Ascending aorta (tissue), 2 donors: ENCODE measurements at places on chromosomes 5 and 9. TPM values are rescaled to one million over a fixed set of nuclear protein-coding genes. Genes with fewer than 3 reads are reported as not detected.

The HAND1 gene
- total RNA-seq = not detected

GRCh38 chr5:7087719-7088297 is 308.1 kb upstream of the ADCY2 start:
- no peaks in the 10 kb centered on the region for H3K27me3 ChIP-seq
- DNase-seq = no peak
- H3K4me1 ChIP-seq = no peaks in the 10 kb centered on the region

- peak within 1 kb of the TSS; percentile 97 for H3K27ac ChIP-seq
- DNase-seq = peak; percentile 94
- H3K36me3 ChIP-seq = no peaks in the 10 kb centered on the region
- peak within 1 kb of the TSS; percentile 100 for H3K4me3 ChIP-seq
- H3K4me1 ChIP-seq = peaks cover 12% of the 10 kb centered on the region
Measured at GRCh38 chr5:159209438-159210209, at the start of gene RNF145. RNF145 (minus strand) TSS chr5:159209553; CDS start chr5:159203617, 5,936 bp downstream.

The IFNB1 gene
- not detected for total RNA-seq

The EFNA5 gene
- total RNA-seq = 2.2 TPM

DNA sequence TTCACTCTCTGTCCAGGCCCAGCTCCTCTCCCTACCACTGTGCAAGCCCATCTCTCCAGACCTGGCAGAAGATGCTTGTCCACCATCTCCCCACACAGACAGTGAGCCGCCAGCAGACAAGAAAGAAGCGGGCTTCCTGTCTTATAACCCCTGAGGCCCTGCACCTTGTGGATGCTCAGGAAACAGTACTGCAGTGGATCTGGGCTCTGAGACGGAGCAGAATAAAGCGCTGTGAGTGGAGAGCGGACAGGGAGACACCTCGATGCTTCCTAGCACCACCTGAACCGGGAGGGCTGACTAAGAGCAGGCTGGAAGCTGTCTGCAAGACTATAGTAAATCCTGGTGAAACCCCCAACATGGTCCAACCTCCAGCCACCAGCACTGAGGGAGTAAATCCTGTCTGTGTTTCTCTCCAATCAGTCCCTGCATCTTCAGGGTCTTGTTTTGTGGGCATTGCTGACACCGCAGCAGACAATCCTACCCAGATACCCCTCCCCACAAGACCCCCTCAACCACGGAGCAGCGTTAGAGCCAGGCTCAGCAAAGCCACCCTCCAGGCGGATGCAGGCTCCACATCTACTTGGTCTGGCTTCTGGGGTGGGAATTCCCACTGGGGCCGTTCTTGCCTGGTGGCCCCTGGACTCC is 18.7 kb downstream of the ORM2 start:
- peaks cover 21% of the 10 kb centered on the region for H3K4me1 ChIP-seq
- H3K36me3 ChIP-seq = peaks cover 77% of the 10 kb centered on the region
- H3K4me3 ChIP-seq = no peak overlapping the region

GRCh38 chr9:136202454-136203407 is 2.2 kb downstream of the LHX3 start:
- no peak for DNase-seq
- peaks cover 35% of the 10 kb centered on the region for H3K27me3 ChIP-seq
- H3K4me3 ChIP-seq = no peak overlapping the region
- no peak overlapping the region for H3K27ac ChIP-seq
- H3K4me1 ChIP-seq = no peaks in the 10 kb centered on the region

GRCh38 chr5:81572201-81572600 is 178.3 kb upstream of the ACOT12 start:
- H3K27me3 ChIP-seq = no peaks in the 10 kb centered on the region
- no peaks in the 10 kb centered on the region for H3K36me3 ChIP-seq
- no peak for DNase-seq
- no peak overlapping the region for H3K27ac ChIP-seq
- no peaks in the 10 kb centered on the region for H3K4me1 ChIP-seq
- H3K4me3 ChIP-seq = no peak overlapping the region

GRCh38 chr9:72592502-72593403 is 71.3 kb downstream of the TMC1 start:
- DNase-seq = no peak
- H3K4me3 ChIP-seq = no peak overlapping the region

The LCN2 gene
- total RNA-seq = not detected

GRCh38 chr9:101029315-101030085 is 973 bp downstream of the PLPPR1 start:
- H3K27ac ChIP-seq = no peak overlapping the region
- no peaks in the 10 kb centered on the region for H3K4me1 ChIP-seq
- peaks cover 4% of the 10 kb centered on the region for H3K27me3 ChIP-seq
- H3K4me3 ChIP-seq = no peak overlapping the region

The TRPM3 gene
- 3.3 TPM for total RNA-seq

The MOB3B gene
- total RNA-seq = 2.4 TPM

The IFNA10 gene
- not detected for total RNA-seq

The PTPRD gene
- total RNA-seq = 6.9 TPM

The CENPP gene
- 0.43 TPM for total RNA-seq
